ENCODE measurements at places on chromosomes 11 and 22.

- DNase-seq: no peak
Observed at GRCh38 chr11:120134931-120135228, 3.0 kb downstream of the TRIM29 start.

DNA sequence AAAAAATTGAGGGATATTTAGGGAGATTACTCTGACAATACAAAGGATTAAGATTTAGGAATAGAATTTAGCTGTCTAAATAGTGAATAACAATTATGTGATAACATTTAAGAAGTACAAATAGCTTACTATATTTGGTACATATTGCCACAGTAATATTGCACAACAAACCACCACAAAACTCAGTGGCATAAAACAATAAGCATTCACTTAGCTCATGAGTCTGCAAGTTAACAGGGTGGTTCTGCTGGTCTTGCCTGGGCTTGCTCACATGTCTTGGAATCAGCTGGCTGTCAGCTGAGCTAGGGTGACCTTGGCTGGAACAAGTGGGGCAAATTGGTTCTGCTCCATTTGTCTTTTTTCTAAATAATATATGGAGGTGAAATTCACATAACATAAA is 115.1 kb downstream of the DCDC1 start:
- DNase-seq: no peak

GRCh38 chr22:37331856-37332536 is 49.7 kb downstream of the CYTH4 start:
- DNase-seq: no peak

GRCh38 chr22:42661985-42662831 is 13.0 kb upstream of the CYB5R3 start:
- DNase-seq: peak; percentile 75

DNA sequence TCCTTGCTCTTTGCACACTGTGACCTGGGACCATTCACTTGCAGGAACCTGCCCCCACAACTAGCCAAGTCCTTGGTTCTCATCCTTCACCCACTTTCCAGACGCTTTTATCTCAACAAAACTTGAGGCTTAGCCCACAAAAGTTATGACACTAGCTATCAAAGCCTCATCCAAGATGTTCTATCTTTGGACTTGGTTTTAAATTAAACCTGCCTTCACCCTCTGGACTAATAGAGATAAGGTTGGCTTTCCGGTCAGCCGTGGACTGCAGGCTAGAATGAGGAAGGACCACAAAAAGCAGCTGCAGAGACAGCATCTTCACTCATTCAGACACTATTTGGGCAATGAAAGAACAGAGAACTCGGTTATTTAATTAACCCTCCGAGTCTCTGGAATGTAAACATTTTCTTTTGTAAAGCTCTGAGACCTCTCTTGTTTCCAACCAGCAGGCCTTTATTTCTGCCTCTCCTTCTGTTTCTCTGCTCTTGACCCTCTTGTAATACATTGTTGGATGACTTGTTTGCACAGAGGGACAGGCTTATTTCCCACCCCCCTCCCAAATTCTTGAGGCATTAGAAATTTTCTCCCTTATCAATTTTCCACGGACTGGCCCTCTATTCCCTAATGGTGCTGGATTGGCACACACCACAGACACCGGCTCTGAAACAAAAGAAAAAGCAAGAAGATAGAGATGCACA is 41.4 kb downstream of the ARL14EP start:
- DNase-seq: no peak

GRCh38 chr11:133930767-133931448 is 25.9 kb downstream of the IGSF9B start:
- no peak for DNase-seq

GRCh38 chr22:46149512-46150033 is 753 bp upstream of the PPARA start:
- DNase-seq: no peak

GRCh38 chr11:40544162-40544561 is 915.3 kb downstream of the LRRC4C start:
- no peak for DNase-seq

DNA sequence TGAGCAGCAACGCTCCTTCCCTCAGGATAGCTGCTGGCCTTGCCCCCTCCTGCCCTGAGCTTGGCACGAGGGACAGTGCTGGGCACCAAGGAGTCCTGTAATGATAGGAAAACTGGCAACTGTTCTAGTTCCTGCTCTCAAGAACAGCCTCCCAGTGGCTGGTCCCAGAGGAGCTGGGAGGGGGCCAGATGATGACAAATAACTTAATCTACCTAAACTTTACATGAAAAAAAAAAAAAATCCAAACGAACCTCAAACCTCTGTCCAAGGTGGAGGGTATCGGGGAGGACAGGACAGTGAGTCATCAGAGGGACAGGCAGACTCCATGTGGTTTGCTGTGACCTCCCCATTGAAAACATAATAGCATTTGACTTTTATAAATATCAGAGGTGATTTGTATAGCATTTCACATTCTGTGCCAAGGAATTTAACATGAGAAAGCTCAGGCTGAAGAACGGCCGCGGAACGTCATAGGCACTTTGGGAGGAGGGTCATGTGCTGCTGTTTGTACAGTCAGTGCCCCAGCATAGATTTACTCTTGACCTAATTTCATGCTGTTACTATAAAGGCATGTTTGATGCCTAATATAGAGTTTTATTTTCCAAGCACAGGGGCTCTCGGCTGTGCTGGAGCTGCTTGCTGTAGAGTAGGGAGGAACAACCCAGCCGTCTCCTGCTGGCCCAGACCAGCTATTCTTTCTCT is 98.2 kb upstream of the NNMT start:
- DNase-seq: no peak

GRCh38 chr11:85525686-85526085 is 101.5 kb downstream of the DLG2 start:
- DNase-seq: no peak

- no peak for DNase-seq
Observed at GRCh38 chr11:47440054-47440476, 8.9 kb downstream of the RAPSN start.

GRCh38 chr22:20750461-20751184 is 23.3 kb upstream of the SERPIND1 start:
- DNase-seq: peak; percentile 33

DNA sequence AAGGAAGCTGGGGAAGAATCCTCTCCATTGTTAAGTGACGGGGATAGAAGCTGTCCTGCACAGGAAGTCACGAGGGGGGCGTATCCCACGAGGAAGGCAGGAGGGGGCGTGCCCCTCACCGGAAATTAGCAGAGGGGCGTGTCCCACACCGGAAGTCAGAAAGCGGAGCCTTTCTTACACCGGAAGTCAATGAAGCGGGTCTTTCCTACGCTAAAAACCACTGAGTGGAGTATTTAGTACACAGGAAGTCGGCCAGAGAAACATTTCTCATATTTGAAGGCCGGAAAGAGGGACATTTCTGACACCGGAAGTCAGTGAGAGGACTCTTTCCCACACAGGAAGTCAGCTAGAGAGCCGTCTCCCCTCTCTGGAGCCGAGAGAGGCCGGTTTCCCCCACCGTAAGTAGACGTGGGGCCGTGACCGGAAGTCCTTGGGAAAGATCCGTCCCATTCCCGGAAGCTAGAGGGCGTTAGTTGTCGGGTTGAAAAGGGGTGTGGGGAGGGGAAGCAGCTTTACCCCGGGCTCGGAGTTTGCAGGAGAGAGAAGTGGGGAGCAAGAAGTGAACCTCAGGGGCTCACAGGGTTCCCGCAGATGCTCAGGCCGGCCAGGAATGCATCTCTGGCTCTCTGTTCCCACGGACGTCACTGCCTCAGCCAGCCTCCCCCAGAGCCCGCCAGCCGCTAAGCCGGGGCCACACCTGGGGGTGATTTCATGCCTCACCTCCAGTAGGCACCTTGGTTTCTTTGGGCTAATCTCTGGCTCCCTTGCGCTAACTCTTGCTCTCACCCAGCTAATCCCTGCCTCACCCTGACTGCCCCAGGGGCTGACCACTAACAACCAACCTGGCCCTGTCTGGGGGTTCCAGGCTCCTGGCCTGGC is 15.4 kb downstream of the MIAT start:
- peak; percentile 99 for DNase-seq

- no peak for DNase-seq
Observed at GRCh38 chr11:128625746-128626145, 38.4 kb upstream of the ETS1 start.

All from kidney capillary endothelial cell (primary cell).